ENCODE measurements at places on chromosomes 12 and 14.

DNA sequence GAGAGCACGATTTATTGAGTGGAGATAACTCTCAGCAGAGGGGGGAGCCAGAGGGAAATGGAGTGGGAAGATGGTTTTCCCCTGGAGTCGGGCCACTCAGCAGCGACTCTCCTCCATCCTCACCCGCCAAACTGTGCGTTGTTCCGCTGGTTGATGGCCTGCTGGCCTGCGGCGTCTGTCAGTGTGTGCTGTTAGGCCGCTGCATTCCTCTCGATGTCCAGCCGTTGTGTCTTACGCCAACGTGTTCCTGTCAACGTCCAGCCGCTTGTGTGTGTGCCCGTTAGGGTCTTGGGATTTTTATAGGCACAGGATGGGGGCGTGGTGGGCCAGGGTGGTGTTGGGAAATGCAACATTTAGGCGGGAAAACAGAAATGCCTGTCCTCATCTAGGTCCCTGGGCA lies 69.2 kb downstream of the PTPRQ start:
- no peak for DNase-seq

- DNase-seq, result no peak
These were observed 20.2 kb downstream of the ATXN2 start for GRCh38 chr12:111578971-111579340.

GRCh38 chr14:72439707-72440106 lies 454.2 kb downstream of the DPF3 start:
- no peak for DNase-seq

DNA sequence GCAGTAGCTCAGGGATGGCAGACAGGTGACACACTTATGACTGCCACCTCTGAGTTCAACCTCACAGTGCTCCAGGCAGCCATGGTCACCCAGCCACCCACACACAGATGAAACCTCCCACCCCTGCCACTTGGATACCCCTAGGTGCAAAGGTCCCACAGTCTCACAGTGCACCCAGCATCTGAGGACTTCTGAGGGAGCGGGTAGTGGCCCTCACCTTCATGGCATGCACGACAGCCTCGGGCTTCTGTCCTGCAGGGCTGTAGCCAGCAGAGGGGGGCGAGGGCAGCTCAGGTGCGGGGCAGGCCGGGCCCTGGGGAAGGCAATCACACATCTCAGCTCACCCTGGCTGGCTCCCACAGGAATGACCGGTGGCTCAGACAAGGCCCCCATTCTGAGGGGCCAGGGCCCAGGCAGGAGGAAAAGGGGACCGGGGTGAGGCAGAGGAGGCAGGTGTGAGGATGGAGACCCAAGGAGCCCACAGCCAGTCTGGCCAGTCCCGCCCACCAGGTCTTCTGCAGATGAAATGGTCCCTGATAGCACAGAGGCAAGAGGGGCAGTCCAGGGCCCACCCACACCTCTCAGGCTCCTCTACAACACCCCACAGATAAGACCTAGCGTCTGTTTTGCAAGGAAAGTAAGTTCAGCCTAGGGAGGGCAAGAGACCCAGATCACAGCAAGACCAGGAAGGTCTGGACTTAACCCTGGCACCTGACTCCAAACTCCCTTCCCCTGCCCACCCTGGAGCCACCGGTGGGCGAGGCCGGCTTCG lies 35.8 kb downstream of the CCNK start:
- DNase-seq, result no peak

DNA sequence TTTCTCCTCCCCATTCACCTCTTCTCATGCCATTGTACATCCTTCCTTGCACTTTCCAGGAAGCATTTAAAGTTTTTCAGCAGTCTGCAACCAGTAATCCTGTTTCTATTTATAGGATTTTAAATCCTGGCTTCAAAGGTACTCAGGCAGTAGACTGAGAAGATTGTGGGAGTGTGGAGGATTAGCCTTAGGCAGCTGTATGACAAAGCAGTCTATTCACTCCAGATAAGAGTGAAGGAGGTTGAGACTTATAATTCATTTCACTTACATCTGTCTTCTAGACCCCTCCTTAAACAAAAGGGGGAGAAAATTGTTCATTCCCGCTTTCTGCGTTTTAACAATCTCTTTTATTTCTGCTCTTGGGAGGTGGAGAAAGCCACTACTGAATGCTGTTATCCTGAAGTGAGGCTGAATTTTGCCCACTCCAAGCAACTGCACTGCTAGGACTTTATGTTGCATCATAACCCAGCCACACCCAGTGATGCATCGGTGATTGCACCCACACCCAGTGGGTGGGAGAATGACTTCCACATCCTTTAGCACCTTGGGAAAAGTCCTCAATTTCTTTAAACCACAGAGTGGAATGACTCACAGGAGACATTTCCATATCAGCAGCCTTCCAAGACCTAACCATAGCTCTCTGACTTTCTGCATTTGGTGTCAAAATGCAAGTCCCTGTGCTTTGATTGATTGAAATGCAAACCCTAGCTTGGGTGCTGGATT lies 382.5 kb upstream of the ATP2B1 start:
- DNase-seq, result no peak
